RPMI8226 (cell line): ENCODE measurements at places on chromosomes 13 and 19.

- no peak for DNase-seq
These were observed 32.7 kb downstream of the URI1 start for GRCh38 chr19:29974701-29975100.

GRCh38 chr13:29165216-29165615 lies 345.1 kb downstream of the MTUS2 start:
- no peak for DNase-seq

DNA sequence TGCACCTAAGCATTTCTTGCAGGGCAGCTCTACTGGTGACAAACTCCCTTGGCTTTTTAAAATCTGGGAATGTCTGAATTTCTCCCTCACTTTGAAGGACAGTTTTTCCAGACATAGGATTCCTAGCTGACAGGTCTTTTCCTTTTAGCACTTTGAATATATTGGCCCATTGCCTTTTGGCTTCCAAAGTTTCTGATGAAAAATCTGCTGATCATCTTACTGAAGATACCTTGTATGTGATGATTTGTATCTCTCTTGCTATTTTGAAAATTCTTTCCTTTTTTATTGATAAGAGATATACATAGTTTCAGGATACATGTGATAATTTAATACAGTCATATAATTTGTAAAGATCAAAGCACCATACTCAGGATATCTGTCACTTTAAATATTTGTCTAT lies 211.1 kb downstream of the ZIC5 start:
- DNase-seq = no peak

- peak; percentile 60 for DNase-seq
These were observed at the start of gene KCTD15 for GRCh38 chr19:33796164-33796875. TSS of gene KCTD15 (plus strand) at chr19:33796870. CDS start at chr19:33800455, 3,585 bp downstream.

DNA sequence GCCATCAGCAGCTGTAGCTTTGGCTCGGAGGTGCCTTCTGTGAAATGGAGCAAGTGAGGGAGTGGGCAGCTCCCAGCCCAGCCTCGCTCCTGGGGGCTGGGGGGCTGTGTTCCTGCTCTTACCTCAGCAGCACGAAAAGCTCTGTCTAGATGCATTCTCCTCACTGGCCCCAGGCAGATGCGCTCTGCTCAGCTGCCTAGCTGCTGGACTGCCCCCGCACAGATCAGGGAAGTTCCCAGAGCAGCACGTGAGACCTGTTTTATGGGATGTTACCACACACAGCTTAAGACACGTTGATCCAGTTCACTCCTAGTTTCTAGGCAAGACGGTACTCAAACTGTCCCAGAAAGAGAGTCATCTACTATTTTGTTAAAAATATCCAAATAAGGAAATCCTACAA lies 13.6 kb downstream of the LCP1 start:
- DNase-seq = no peak

GRCh38 chr13:98390086-98390715 lies 186.7 kb downstream of the STK24 start:
- no peak for DNase-seq

GRCh38 chr19:14561847-14562351 lies 10.0 kb downstream of the NDUFB7 start:
- no peak for DNase-seq

DNA sequence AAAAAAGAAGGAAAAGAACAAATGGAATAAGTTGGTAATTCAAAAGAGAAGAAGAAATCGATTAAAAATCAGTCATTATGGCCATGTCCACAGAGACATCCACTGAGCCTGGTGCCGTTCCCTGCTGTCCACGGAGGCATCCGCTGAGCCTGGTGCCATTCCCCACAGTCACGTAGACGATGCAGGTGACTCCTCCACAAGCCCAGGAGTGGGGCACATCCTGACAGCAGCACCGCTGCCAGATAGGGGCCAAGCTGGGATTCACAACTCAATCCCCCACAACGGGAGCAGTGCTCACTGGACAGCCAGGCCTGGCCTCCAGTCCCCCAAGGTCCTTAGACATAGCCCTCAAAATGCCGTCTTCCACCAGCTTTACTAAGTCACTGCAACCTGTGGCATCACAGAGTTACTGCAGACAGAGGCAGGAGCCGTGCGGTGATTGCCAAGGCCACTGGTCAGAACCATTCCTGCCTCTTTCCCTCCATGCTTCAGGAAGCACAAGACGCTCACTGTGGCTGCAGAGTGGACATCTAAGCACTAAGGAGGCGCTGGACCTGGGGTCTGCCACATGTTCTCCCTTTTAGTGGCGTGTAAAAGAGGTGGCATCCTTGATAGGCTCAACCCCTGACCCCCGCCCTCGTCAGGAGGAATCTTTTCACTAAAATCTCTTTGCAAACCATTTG lies 131.5 kb upstream of the SPACA7 start:
- no peak for DNase-seq

- DNase-seq = no peak
These were observed at the start of gene OSCAR for GRCh38 chr19:54100561-54100960. TSS of gene OSCAR (minus strand) at chr19:54100803. CDS start at chr19:54100792, 11 bp downstream.

DNA sequence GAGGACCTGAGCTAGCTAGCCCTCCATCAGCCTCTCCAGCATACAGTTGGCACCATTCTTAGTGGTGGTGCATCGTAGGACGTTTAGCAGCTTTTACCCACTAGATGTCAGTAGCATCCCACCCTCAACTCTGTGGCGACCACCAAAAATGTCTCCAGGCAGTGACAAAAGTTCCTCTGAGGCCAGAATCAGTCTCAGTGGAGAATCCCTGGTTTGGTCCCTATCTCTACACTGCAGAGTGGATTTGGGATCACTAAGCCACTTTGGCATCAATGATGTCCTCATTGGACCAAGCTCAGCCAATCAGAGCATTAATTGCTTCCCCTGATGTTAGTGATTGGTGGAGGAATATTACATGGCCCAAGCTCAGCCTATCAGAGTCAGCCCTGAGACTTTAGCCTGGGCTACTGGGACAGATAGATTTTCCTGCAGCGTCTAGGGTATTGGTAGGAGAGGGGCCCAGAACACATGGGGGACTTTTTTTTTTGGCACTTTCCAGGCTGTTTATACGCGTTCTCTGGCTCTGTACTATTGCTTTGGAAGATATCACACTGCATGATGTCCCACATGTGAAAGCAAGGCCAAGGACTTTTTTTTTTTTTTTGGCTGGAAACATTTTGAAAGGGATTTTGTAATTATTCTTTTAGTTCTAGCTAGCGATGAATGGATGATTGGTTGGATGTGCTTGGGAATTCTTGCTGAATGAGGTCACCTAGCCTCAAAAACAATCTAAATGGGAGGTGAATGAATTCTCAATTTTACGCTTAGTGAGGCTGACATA lies 7.0 kb downstream of the TMEM221 start:
- DNase-seq = peak; percentile 29
